ENCODE measurements at places on chromosomes 6 and 20.

- DNase-seq, result no peak
These were observed 11.1 kb downstream of the EDEM2 start for GRCh38 chr20:35135867-35136586.

GRCh38 chr6:105872249-105872648, 213.9 kb upstream of the PRDM1 start:
- no peak for DNase-seq

GRCh38 chr6:13848522-13849150, 34.3 kb upstream of the MCUR1 start:
- no peak for DNase-seq

DNA sequence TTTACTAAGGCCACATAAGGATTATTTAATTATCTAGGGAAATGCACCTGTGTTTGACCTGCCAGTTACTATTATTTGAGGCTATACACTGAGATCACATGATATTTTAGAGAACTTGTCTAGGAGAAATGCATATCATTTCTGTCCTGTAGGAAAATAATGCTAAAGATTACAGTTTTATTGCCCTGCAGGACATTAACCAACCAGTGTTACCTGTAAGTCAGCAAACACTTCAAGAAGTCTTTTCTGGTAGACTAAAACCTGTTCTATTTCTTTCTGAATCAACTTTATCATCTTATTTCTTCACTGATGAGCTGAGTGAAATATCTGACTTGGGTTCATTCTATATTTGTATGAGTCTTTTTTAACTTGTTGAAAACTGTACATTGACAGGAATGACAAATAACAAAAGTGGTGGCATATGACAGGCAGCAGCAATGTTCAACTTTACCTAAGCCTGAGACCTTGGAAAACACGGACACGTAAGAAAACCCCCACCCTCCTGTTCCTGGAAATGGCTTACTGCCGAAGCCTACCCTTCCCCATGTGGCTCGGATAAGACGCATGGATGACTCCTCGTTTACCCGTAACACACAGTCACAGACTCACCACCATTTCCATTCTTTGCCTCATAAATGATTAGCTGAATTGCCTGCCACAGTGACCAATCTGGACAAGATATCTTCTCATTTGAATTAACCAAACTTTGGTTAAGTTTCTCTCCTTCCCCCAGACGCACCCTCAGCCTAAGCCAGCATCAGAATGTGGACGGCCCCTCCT, 118.0 kb upstream of the CD93 start:
- DNase-seq, result no peak

DNA sequence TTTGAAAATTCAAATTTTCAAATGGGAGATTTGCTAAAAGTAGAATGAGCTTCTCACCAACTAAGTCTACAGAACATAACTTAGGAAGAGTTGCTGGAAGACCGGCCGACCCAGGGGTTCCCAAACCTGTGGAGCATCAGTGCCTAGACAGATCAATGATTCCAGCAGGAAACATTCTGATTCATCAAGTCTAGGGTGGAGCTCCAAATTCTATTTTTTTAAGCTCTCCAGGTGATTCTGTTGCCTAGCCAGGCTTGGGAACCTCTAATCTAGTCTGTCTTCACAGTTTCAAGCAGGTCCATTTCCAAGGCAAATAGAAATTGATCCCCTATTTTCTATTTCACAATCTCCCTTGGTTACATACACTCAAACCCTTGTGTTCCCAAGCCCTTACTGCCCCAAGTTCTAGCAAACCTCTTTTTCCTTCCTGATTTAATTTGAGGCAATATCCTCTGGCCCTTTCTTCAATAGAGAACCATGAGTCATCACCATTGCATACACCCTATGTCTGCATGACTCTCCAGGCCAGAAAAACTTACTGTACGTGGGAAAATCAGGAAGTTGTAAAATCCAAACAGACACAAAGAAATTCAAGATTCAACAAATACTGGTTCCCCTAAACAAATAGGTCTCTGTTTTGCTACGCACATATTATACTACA, 8.9 kb downstream of the ATXN1 start:
- no peak for DNase-seq

DNA sequence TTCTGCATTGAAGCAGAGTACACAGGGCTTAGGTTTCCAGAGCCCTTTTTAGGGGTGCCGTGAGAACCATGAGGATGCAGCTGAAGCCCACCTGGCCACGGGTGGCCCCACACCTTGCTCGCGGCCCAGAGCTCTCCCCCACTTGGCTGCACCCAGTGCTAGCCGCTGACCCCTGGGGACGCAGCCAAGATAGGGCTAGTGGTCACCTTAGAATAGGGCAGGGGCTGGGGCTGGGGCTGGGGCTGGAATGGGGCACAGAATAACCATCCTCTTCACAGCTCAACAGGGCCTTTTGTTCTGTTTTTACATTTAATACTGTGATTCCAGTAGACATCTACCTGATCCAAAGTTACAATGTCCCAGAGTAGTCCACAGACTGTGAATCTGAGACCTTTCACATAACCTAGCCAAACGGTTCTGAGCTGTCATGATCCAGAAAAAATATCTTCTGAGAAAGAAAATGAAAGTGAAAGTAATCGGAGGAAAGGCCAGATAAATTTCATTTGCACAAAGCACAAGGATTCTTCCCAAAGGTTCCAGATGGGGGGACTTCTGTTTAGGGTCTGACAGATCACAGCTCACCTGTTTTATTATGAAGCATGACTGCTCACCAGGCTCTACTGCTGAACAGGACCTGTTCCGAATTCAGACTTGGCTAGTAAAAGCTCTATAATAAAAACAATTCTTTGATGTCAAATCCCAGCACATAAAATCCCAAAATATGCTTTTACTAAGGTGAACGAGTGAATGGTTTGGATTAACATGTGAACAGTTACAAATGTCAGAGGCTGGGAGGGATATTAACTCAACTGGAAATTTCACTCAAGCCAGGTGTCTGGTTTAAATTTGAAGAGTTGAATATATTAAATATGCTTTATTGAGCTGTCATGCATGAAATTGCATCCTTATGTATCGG, 401.9 kb downstream of the THBS2 start:
- no peak for DNase-seq

GRCh38 chr6:36204068-36204753, 7.7 kb downstream of the BRPF3 start:
- DNase-seq, result no peak

Data from activated CD4-positive, CD25-positive, alpha-beta regulatory T cell treated with anti-CD3 and anti-CD28 coated beads, Interleukin-2, amount 50 U/mL, for 72 hours (primary cell).